Caco-2 (cell line): ENCODE measurements at places on chromosomes 4 and X. TPM values are rescaled to one million over a fixed set of nuclear protein-coding genes. Genes with fewer than 3 reads are reported as not detected.

The CA5B gene
- total RNA-seq, result 4.1 and 4.2 TPM in 2 replicates

The MGARP gene
- 0.23 and 0.26 TPM in 2 replicates for total RNA-seq

The CXorf65 gene
- total RNA-seq, result 1.5 TPM in 1 of 2 replicates, not detected in the other

The NOX1 gene
- total RNA-seq, result 13.2 and 15.7 TPM in 2 replicates

The MAGEA12 gene
- total RNA-seq, result not detected in 2 replicates

The GABRQ gene
- total RNA-seq, result 0.07 TPM in 1 of 2 replicates, not detected in the other

The FGB gene
- total RNA-seq, result 29.4 and 37.1 TPM in 2 replicates

The ZNF718 gene
- 13.0 and 13.2 TPM in 2 replicates for total RNA-seq

The SPARCL1 gene
- 0.18 TPM in 1 of 2 replicates, not detected in the other for total RNA-seq

The AFP gene
- 158 and 252 TPM in 2 replicates for total RNA-seq

The CT45A3 gene
- not detected in 2 replicates for total RNA-seq

The UCHL1 gene
- total RNA-seq, result 198 and 233 TPM in 2 replicates

The USP17L25 gene
- not detected in 2 replicates for total RNA-seq

The NXF2 gene
- total RNA-seq, result not detected in 2 replicates

The UCP1 gene
- total RNA-seq, result 0.51 and 0.54 TPM in 2 replicates

The POF1B gene
- total RNA-seq, result 28.6 and 31.0 TPM in 2 replicates

The FAAH2 gene
- 7.7 and 7.8 TPM in 2 replicates for total RNA-seq

The CDS1 gene
- 17.7 and 18.1 TPM in 2 replicates for total RNA-seq

The DUSP9 gene
- total RNA-seq, result 9.0 and 12.0 TPM in 2 replicates

The HTN3 gene
- not detected in 2 replicates for total RNA-seq

The ADH1A gene
- total RNA-seq, result not detected in 2 replicates

The ERCC6L gene
- total RNA-seq, result 9.7 and 10.2 TPM in 2 replicates

The TMSB15A gene
- not detected in 2 replicates for total RNA-seq

The ADH7 gene
- not detected in 2 replicates for total RNA-seq

The GPR50 gene
- total RNA-seq, result not detected in 2 replicates

The LEF1 gene
- total RNA-seq, result 19.3 and 22.3 TPM in 2 replicates

The SRD5A3 gene
- total RNA-seq, result 22.6 and 26.9 TPM in 2 replicates

The ARHGEF38 gene
- 3.5 TPM in 2 replicates for total RNA-seq

The RBM46 gene
- not detected in 2 replicates for total RNA-seq

The YIPF7 gene
- total RNA-seq, result not detected in 2 replicates

The MAPK10 gene
- total RNA-seq, result 0.28 and 0.79 TPM in 2 replicates

The PDZD4 gene
- 1.3 and 1.8 TPM in 2 replicates for total RNA-seq

The OPRPN gene
- total RNA-seq, result not detected in 2 replicates

The CT45A1 gene
- total RNA-seq, result not detected in 2 replicates

The FABP2 gene
- total RNA-seq, result not detected in 2 replicates

The TRIML2 gene
- total RNA-seq, result 1.5 and 2.2 TPM in 2 replicates

The CCKAR gene
- total RNA-seq, result 1.9 and 2.0 TPM in 2 replicates

The SRPX gene
- 1.7 and 2.2 TPM in 2 replicates for total RNA-seq

The TCEAL5 gene
- total RNA-seq, result not detected in 2 replicates

The USP17L12 gene
- total RNA-seq, result not detected in 2 replicates

The CHIC2 gene
- total RNA-seq, result 24.9 and 30.0 TPM in 2 replicates

The TMEM131L gene
- total RNA-seq, result 20.8 and 20.9 TPM in 2 replicates

The SPATA4 gene
- total RNA-seq, result not detected in 2 replicates

The CCSER1 gene
- 3.6 and 4.1 TPM in 2 replicates for total RNA-seq

The TSC22D3 gene
- 2.2 TPM in 2 replicates for total RNA-seq

The LNX1 gene
- total RNA-seq, result 9.3 and 12.4 TPM in 2 replicates

The KLHL5 gene
- total RNA-seq, result 74.6 and 96.5 TPM in 2 replicates

The MUC7 gene
- total RNA-seq, result not detected in 2 replicates

The NDST4 gene
- total RNA-seq, result 4.4 and 6.0 TPM in 2 replicates

The KLF8 gene
- total RNA-seq, result 0.57 and 1.1 TPM in 2 replicates

The EVC2 gene
- not detected in 2 replicates for total RNA-seq

The HEPH gene
- 27.9 and 31.1 TPM in 2 replicates for total RNA-seq
